NCI-H1417 (cell line): ENCODE measurements at places on chromosomes 4 and X.

DNA sequence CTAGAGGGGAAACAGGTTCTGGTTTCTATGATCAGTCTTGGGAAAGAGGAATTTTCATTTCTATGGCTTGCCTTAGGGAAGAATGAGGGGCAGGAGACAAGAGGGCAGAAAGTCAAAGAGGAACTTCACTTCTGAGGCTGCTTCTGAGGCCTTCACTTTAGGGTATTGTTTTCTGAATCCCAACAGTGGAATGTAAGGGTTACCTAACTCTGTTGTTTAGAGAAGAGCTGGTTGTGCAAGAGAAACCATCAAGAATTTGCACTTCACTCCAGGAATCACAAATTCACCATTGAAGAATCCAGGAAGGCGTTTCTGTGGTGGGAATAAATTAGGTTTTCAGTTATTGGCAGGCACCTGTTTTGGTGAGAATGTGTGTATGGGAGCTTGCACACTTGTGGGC lies 126.7 kb upstream of the AMOT start:
- no peak for DNase-seq

DNA sequence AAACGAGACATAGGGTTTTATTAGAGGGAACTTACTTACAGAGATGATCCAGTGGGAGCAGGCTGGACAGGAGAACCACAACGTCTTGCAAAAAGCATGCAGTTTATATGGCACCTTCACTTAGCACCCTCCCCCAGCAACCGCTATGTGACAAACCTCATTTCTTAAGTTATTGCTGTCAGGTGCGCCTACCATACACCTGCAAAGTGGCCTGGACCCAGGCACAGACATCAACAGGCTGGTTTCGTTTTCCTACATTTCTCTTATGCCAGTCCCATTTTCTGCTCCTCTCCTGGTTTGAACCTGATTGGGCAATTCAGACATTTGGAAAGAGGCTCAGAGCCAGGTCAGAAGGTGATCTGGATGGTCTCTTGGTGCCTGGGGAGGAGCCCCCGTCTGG lies 18.3 kb downstream of the RTL5 start:
- DNase-seq = no peak

DNA sequence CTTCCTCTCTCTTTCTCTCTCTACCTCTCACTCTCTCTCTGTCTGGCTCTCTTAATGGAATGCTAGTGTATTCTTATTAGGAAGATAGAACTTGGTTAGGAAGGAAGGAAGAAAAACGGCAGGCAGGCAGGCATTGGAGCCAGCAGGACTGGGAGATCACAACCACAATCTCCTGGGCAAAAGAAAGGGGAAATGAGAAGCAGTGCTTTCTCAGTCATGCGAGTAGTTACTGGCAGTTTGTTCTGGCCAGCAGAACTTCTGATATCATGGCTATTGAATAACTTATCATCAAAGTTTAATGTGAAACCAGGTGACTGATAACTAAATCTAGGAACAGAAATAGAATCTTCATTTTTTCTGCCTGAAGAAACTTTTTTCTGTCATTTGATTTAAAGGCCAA lies 60.9 kb upstream of the PAGE1 start:
- DNase-seq = no peak

DNA sequence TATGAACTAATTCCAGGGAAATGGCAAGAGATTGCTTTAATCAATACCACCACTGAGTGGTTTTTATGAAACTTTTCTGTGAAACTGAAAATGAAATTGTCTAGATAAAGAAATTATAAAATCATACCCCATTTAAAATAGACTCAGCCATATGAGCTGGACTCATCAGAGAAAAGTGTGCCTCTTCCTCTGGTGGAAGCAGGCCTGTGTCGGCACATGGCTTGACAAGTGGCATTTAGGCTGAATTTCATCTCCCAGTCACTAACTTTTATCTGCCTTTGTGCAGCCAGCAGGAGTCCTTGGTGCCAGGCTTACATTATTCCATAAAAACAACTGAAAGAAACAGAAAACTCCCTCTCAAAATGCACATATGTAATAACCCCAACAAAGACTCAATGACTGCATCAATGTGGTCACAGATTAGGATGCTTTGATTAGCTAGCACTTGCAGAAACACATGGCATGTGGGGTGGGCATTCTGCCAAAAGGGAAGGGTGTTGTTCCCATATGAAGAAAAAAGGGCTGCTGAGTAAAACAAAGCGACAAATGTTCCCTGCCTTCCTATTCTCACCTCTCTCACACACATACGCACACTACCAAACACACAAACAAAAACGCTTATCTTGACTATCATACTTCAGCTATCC lies 232.3 kb downstream of the PABPC4L start:
- DNase-seq = no peak

DNA sequence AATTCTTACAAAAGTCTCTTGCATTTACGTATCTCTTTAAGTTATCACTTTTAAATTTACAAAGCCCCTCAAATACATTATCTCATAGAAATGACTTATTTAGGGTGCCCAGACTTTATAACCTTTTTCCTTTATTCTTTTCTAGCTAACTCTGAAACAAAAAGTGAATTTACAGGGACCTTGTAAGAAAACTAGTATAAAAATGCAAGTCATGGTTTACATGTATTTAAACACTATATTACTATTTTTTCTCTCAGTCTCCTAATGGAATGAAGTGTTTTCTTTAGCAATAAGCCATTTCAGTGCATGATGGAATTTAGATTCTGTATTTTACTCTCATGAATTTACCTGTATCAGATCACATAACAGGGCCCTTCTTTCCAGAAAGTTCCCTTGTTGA lies 14.5 kb upstream of the HEPH start:
- DNase-seq = no peak

DNA sequence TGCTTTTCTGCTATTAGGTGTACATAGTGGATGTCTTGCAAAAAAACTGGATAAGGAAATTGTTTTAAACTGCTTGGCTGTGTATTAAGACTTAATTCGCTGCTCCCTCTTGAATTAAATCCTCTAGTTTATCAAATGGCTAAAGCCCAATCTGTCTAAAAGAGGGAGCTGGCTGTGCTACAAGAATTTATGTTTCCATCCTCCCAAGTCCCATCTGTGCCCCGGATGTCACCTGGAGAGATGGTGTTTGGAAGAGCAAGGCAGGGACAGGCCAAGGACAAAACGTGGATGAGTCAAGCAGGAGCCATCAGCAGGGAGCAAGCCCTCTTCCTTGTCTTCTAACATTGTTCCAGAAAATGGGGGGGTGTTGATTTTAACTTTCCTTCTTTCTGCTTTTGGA lies 171.3 kb upstream of the LCORL start:
- no peak for DNase-seq

DNA sequence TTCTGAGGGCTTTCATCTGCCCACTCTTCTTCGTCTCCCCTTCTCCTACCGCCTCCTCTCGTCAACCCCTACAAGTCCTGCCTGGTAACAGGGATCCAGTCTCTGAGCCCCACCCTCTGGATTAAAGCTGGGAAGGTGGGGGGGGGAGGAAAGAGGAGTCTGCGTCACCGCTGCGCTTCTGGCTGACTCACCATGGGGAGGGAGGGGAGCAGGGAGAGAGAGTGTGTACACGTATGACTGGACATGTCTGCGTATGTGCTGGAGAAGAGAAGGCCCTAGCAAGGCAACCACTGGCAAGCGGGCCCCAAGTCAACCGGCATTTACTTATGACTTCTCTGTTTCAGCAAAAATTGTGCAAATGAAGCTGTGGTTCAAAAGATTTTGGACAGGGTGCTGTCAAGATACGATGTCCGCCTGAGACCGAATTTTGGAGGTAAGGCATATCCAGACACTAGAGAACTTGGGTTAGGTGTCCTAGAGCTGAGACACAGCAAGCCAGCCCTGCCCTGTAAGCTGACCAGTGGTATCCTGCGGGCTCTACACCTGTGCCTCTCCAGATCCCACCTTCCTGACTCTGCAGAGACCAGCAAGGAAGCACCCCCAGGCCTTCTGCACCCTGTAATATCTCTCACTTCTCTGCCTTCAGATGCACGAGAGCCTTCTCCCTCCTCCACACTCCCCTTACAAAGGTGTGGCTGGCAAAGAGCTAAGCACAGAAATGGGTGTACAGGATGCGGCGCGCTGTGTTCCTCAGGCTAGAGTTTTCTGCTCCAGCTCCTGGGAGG lies 2.5 kb downstream of the GABRQ start:
- DNase-seq = no peak

GRCh38 chrX:47683184-47683828 lies 24.3 kb upstream of the UXT start:
- no peak for DNase-seq

GRCh38 chr4:169163495-169163894 lies 107.3 kb downstream of the SH3RF1 start:
- no peak for DNase-seq
